ENCODE measurements at places on chromosomes 3 and 15.

- no peak for DNase-seq
Measured at GRCh38 chr3:87508921-87509320, 232.5 kb upstream of the POU1F1 start.

- DNase-seq, result no peak
Measured at GRCh38 chr3:95731753-95732152, 1082.6 kb upstream of the EPHA6 start.

DNA sequence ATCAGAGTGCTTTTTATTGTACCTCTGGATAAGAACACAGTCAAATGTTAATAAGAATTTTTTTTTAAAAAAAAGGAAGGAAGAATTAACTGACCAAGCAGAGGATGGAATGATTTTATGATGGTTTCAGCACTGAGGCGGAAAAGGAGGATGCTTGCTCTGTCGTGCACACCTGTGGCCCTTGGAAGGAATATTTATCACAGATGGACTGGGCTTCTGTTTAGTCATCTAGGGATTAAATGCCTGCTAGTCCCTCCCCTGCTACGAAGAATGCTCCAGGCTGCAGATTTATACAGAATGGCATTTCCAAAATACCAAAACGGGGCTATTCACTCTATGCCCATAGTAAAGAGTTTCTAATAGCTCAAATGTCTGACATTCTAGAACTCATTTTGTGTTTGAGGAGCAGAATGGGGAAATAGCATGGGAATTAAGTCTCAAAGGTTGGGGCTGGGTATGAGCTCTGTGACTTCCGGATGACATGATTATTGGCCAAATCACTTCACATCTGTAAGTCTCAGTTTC is 92.8 kb upstream of the BCL6 start:
- DNase-seq, result no peak

GRCh38 chr3:189508784-189509501 is 122.2 kb upstream of the TP63 start:
- no peak for DNase-seq

All from activated CD8-positive, alpha-beta memory T cell treated with anti-CD3 and anti-CD28 coated beads for 4 hours (primary cell).